ENCODE measurements at places on chromosomes 12 and 14. TPM values are rescaled to one million over a fixed set of nuclear protein-coding genes. Genes with fewer than 3 reads are reported as not detected.

Gene MARS1
- total RNA-seq = 327 TPM

Gene INHBE
- 0.23 TPM for total RNA-seq

Gene SLC25A47
- total RNA-seq = not detected

Gene PYM1
- 40.9 TPM for total RNA-seq

Gene NEDD8
- total RNA-seq = 159 TPM

Gene HOXC10
- 8.5 TPM for total RNA-seq

Gene SPIC
- not detected for total RNA-seq

Gene ZNF891
- total RNA-seq = 3.5 TPM

Gene NANOG
- total RNA-seq = 2.5 TPM

Gene SPRYD3
- total RNA-seq = 66.6 TPM

Gene SALL2
- total RNA-seq = 12.8 TPM

Gene SP1
- 104 TPM for total RNA-seq

Gene RERGL
- 4.5 TPM for total RNA-seq

Gene SERPINA9
- not detected for total RNA-seq

Gene NRL
- total RNA-seq = 3.9 TPM

Gene PLEKHG7
- total RNA-seq = 4.2 TPM

Gene APOF
- total RNA-seq = not detected

Gene NEMF
- 108 TPM for total RNA-seq

Gene GSC
- total RNA-seq = not detected

Gene CLEC2A
- total RNA-seq = not detected

Gene CLEC7A
- total RNA-seq = 9.0 TPM

Gene MYH7
- 2.1 TPM for total RNA-seq

Gene NEMP1
- 12.5 TPM for total RNA-seq

Gene ERBB3
- 129 TPM for total RNA-seq

Gene FZD10
- 5.9 TPM for total RNA-seq

Gene RPGRIP1
- total RNA-seq = 0.49 TPM

Gene KRT85
- total RNA-seq = not detected

Gene CBLN3
- total RNA-seq = 2.2 TPM

Gene KRT6C
- total RNA-seq = 0.39 TPM

Gene TSPAN9
- total RNA-seq = 53.0 TPM

Gene MYO1H
- not detected for total RNA-seq

Gene IRAK4
- total RNA-seq = 24.6 TPM

Gene GPRC5D
- 0.47 TPM for total RNA-seq

Gene JPH4
- total RNA-seq = 5.3 TPM

Gene DYRK2
- total RNA-seq = 40.7 TPM

Gene SLCO1A2
- total RNA-seq = not detected

Gene REP15
- 1.2 TPM for total RNA-seq

Gene SMARCD1
- 64.5 TPM for total RNA-seq

Gene HOXC11
- total RNA-seq = 1.7 TPM

Gene SLC24A4
- 0.75 TPM for total RNA-seq

Gene RFX4
- not detected for total RNA-seq

Gene HCAR3
- 12.3 TPM for total RNA-seq

Gene RNASE12
- total RNA-seq = not detected

Gene ZNF664
- total RNA-seq = 90.5 TPM

Gene AP5M1
- total RNA-seq = 50.4 TPM

Gene CLEC4C
- not detected for total RNA-seq

Gene SLC5A8
- not detected for total RNA-seq

Gene MGAT4C
- 0.26 TPM for total RNA-seq

Gene RND1
- 1.9 TPM for total RNA-seq

Gene PARPBP
- 2.7 TPM for total RNA-seq

Gene AMIGO2
- 61.7 TPM for total RNA-seq

All from ureter (tissue), 1 donor.